Skin of body (tissue), 3 donors: ENCODE measurements at places on chromosomes 3 and 15. TPM values are rescaled to one million over a fixed set of nuclear protein-coding genes. Genes with fewer than 3 reads are reported as not detected.

MORC1 gene
- total RNA-seq = not detected

NOX5 gene
- total RNA-seq = 0.39 TPM

ZNF80 gene
- total RNA-seq = not detected

SGO1 gene
- 4.4 TPM for total RNA-seq

SRGAP3 gene
- total RNA-seq = 21.4 TPM

- no peak for DNase-seq
Measured at GRCh38 chr3:183548262-183548769, 7.2 kb downstream of the KLHL6 start.

DNA sequence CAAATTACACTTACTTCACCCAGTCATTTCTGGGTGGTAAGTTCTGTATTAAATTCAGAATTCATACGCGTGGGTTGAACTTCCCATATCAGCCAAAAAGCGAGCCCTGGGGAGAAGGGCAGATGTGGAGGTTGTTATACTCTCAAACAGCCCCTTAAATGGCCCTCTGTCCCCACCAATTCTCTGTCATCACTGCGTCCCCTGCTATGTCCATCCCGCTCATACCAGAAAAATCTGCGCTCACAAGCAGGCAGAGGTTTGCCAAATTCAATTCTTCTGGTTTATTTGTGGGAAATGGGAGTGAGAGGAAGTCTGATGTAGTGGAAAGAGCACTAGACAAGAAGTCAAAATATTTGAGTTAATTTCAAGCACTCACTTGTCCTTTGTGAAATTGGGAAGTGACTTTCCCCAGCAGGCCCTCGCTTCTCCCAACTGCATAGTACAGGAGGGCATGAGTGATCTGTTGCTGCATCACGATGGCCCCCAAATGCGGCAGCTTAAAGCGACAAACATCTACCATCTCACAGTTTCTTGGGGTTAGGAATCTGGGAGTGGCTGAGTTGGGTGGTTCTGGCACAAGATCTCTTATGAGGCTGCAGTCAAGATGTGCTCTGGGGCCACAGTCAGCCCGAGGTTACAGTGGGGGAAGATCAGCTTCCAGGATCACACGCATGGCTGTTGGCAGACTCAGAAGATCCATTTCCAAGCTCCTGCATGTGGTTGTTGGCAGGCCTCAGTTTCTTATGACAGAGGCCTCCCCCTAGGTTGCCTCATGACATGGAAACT is 67.7 kb downstream of the CPN2 start:
- DNase-seq = peak; percentile 61

GRCh38 chr3:157226173-157226847 is 66.4 kb upstream of the CCNL1 start:
- no peak for DNase-seq

GRCh38 chr3:130392266-130392665 is 46.8 kb downstream of the COL6A5 start:
- no peak for DNase-seq

- DNase-seq = peak; percentile 11
Measured at GRCh38 chr3:21795921-21796320, 44.9 kb upstream of the ZNF385D start.

GRCh38 chr15:79243723-79244122 is 38.8 kb upstream of the ANKRD34C start:
- no peak for DNase-seq

DNA sequence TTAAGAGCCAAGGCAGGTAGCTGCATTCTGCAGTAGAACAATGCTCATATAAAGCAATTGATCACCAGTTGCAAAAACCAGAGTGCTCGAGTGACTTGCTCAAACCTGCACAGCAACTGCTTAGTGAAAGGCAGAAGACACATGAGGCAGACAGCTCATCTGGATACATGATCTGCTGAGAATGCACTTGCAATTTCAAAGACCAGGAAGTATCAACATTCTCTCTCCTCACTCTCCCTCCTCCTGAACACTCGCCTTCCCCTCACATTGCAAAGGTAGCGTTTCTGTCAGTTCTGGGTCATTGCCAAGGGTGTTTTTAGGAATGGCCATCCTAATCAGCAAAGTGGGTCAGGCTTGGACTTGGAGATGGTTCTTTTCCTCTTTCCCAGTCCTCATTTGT is 61.0 kb downstream of the BFSP2 start:
- no peak for DNase-seq

DNA sequence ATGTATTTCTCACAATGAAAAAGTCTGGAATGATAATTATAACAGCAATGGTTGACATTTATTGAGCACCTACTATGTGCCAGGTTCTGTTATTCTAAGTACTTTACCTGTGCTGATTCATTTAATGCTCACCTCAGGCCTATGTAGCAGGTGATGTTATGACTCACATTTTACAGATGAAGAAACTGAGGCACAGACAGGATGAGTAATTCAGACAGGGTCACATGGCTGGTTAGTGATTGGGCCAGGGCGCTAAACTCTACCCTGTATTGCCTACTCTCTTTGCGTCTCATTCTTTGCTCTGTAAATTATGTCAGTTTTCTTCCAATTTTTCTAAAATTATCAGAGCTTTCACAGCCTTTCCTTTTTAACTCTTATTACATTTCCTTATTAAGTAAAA is 98.3 kb downstream of the PIK3R4 start:
- no peak for DNase-seq

- no peak for DNase-seq
Measured at GRCh38 chr3:182862159-182862860, 69.0 kb downstream of the ATP11B start.

- DNase-seq = no peak
Measured at GRCh38 chr3:156834962-156835535, 8.9 kb downstream of the LEKR1 start.

DNA sequence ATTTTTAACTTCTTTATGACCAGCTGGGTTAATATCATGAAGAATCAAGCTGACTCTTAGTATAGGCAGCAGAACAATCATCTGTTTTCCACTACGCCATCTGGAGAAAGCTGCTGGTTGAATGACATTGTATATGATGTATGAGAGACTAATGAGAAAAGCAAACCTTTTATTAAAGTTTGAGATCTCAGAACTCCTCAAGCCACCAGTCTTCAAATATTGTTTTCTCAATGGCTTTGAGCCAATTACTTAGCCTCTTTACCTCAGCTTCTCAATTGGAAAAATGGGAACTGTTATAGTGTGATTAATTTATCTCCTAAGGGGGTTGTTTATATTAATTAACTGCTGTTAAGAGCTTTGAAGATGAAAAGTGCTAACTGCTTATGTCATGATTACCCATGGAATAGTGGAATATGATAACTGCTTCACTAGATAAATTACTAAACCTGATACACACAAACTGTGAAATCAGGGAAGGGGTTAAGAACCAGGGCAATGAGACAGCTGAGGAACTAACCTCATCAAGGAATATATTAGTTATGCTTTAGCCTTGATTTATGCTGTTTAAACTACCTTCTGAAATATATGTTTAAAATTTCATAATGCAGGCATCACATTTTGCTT is 330.1 kb downstream of the SOX2 start:
- no peak for DNase-seq
